ENCODE measurements at places on chromosomes 2 and 18.

- DNase-seq: no peak
Observed at GRCh38 chr2:107730898-107731297, 95.8 kb upstream of the RGPD4 start.

DNA sequence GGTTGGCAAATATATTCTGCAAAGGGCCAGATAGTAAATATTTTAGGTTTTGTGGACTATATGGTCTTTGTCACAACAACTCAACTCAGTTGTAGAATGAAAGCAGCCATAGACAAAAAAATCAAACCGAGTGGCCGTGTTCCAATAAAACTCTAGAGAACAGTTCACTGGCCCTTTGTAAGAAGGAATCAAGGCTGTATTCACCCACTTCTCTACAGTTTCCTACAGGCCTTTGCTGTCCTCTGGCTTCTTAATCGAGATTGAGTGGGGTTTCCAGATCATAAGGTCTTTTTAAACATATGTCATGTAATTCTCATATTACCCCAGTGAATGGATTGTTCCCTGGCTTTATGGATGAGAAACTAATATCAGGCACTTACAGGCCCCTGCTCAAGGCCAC, 448.9 kb upstream of the ETAA1 start:
- no peak for DNase-seq

GRCh38 chr18:35491700-35492077, 6.1 kb downstream of the INO80C start:
- no peak for DNase-seq

GRCh38 chr2:197516393-197516761, 511 bp downstream of the MOB4 start:
- no peak for DNase-seq

- DNase-seq: no peak
Observed at GRCh38 chr2:201781557-201782051, 871 bp upstream of the ALS2 start.

DNA sequence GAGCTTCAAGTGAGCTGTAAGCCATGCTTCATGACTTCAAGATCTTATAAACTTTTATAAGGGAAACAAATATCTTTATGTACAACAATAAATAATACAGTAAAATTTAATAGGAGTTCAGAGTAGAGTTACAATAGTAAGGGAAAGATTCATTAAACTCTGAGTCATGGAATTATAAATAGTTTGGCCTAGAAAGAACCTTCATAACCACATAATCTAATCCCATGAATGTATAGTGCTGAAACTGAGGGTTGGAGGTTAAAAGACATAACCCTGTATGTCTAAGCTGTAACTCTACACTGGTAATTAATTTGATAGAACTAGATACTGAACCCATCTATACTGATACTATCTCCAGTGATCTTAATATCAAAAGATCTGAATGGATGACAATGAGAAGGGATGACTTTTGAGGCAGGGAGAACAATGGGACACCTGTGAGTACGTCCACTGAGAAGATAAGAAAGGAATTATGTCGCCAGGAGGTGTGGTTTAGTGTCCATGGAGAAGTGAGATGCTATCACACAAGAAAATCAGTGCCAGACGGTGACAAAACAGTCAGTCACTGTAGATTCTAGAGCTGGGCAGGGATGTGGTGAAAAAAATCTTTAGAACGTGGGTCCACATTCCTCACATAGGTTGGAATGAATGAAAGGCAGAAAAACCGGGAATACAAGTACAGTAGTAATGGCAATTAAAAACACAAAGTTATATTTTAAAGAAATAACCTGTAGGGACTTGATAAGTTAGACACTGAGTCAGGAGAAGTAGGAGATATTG, 1.1 kb downstream of the IL1F10 start:
- no peak for DNase-seq

GRCh38 chr18:35553300-35553699, 28.2 kb upstream of the GALNT1 start:
- no peak for DNase-seq

DNA sequence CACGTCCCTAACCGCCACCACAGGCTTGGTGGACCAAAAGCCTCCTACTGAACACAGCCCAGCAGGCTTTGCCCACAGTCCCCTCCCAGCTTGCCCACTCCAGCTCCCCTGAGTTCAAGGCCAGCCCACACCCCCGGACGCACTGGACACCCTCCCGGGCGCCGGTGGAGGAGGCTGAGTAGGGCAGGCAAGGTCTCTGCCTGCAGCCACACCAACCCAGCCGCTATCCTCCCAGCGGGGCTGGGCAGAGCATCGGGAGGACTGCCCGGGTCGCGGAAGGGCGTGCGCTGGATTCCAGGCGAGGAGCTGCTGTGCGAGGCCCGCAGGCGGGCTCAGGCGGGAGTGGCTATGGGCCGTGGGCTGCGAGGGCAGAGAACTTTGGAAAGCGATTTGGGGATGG, 49.5 kb downstream of the PLEKHB2 start:
- no peak for DNase-seq

- no peak for DNase-seq
Observed at GRCh38 chr2:203758841-203759689, 52.6 kb downstream of the CD28 start.

- no peak for DNase-seq
Observed at GRCh38 chr2:3522961-3523421, 3.7 kb upstream of the ADI1 start.

- no peak for DNase-seq
Observed at GRCh38 chr2:103009871-103010270, 248.0 kb downstream of the TMEM182 start.

- no peak for DNase-seq
Observed at GRCh38 chr2:229265727-229266126, 5.4 kb downstream of the PID1 start.

GRCh38 chr2:39379643-39380524, 57.2 kb downstream of the MAP4K3 start:
- DNase-seq: no peak

- no peak for DNase-seq
Observed at GRCh38 chr2:166972002-166972401, 83.7 kb downstream of the XIRP2 start.

- no peak for DNase-seq
Observed at GRCh38 chr2:226018641-226019040, 619.1 kb downstream of the NYAP2 start.

DNA sequence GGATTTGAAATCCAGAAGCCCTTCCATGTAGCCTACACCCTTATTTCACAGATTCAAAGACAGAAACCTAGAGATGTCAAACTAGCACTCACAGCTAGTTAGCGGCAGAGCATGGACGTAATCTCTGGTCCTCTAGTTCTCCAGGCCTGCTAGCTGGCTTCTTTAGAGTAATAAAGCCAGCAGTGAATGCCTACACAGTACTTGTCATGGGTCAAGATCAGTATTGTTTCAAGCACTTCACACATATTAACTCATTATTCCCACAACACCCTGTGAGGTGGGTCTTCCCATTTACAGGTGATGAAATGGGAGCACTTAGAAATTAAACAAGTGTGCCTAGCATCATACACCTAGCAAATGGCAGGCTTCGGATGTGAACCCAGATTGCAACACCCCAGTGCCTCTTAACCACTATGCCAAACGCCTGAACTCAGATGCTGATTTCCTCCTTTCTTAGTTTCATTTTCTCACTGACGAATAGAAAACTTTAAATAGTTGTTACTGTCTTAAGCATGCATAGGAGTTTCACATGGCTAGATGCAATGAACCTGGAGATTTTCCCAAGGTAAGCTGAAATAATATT, 14.5 kb upstream of the ZBTB14 start:
- DNase-seq: no peak

- DNase-seq: no peak
Observed at GRCh38 chr2:124112966-124113365, 87.9 kb downstream of the CNTNAP5 start.

DNA sequence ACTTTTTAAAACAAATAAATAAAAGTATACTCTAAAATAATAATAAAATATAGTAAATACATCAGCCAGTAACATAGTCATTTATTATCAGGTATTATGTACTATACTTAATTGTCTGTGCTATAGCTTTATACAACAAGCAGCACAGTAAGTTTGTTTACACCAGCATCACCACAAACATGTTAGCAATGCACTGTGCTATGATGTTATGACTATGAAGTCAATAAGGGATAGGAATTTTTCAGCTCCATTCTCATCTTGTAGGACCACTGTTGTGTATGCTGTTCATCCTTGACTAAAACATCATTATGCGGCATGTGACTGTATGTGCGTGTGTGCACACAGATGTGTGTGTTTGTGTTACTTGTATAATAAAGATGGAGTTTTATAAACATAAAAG, 137.5 kb downstream of the LYPD6B start:
- DNase-seq: no peak

DNA sequence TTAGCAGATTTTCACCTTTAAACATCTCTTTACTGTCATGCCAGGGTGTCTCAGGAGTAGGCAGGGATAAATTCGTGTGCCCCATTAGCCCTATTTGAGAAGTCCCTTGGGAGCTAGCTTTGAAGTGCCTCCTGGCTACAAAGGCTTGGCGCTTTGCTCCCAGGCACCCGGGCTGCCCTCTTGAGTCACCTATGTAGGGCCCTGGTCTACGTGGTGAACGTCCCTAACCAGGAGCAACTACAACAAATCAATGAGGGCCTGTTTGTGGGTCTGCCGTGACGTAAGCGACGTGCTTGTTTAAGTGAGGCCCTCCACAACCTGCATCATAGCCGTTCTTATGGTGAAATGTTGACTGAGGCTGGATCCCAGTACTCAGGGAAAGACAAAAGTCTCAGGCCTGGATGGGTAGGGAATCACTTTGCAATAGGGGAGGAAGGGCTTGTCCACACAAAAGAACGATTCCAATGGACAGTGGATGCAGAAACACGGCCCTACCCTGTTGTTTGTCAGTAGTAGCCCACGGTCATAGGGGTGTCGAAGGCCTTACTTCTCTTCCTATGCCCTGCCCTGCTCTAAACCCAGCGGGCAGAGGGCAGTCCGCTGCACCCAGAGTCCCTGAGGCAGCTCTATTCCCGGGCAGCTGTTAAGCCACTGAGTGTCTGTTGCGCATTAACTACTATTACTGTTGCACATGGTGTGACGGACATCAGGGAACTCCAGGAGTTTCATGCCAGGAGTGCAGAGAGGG, 93.9 kb downstream of the INHBB start:
- DNase-seq: no peak

- DNase-seq: no peak
Observed at GRCh38 chr2:61588566-61588965, 50.4 kb upstream of the XPO1 start.

DNA sequence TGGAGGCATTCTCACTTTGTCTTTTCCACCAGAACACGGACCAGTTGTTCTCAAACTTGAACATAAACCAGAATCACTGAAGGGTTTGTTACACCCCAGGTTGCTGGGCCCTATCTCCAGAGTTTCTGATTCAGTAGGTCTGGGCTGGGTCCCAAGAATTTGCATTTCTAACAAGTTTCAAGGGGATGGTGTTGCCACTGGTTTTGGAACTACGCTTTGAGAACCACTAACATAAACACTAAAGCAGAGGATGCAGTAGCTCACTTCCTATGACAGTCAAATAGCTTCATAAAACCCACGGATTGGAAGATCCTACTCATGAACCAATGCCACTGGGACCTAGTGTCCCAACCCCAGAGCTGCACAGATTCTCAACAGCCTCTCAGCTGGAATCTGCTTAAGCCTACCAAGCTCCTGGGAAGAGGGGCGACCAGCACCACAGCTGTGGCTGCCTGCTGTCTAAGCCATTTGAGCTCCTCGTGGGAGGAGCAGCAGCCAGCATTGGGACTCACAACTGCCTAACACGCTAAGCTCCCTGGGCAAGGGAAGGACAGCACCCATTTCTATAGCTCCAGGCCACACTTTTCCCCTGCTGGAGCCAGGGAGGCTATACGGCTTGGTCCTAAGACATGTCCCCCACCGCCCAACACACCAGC, 62.5 kb downstream of the C1D start:
- no peak for DNase-seq

DNA sequence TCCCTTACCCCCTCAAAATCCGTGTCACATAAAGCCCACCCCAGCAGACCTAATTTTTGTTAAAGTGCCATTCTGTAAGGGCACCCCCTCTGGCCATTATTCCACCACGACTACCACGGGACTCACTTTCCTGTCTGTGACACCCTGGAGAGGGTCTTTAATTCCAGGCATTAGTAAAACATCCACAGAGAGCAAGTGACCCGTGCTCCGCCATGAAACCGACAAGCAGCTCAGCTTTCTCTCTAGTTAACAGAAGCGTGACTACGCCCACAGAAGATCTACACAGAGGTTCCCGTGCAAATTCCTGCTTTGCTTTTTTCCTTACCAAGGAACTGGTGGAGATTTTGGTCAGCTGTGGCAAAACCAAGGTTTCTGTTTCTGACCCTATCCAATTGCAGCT, 4.4 kb downstream of the SIGLEC15 start:
- no peak for DNase-seq

DNA sequence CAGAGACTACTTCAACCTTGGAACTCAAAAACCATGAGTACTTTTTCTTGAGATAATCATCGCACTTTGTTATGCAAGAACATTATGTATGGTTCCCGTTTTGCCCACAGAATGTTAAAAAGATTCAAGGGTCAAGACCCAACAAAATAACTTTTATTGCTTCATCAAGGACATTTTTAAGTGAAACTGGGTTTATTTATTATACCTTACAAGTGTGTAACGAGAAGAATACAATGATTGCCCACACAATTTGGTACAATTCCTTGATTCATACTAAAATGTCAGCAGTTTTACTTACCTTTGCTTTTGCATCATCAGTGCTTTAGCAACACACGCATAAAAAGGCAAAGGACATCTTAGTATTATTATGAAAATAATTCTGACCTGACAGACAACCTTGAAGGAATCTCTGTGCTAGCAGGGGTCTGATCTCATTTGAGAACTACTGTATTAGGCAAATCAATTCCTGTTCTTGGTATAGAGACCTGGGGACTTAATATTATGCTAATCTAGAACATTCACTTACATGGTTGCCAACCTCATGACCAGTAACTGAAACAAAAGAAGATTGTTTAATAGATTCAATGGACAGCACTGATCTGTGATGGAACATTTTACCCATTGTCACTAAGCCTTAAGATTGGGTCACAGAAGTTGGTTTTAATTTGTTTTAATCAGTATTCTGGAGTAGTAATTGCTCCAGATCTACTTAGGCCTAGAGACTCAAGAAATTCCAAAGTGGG, 16.2 kb downstream of the CCDC88A start:
- DNase-seq: no peak

DNA sequence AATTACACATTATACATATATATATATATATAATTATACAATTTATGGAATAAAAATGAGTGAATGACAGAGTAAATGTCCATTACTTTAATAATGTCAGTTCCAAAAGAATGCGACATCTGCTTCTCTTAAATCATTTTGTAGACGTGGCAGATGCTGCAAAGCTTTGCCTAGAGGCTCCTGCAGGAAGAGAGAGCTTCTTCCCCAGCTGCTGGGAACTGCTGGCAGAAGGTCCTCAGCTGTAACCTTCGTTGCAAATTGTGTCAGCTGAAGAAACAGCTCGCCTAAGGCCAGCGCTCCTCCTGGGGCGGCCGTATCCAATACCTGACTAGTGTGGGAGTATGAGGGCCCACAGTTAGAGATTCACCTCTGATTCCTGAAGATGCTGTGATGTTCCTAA, 9.6 kb upstream of the THNSL2 start:
- DNase-seq: no peak
